ENCODE measurements at places on chromosomes 3 and 15.
A peak's percentile ranks its signal among the peaks of the same experiment; 100 is the strongest.

DNA sequence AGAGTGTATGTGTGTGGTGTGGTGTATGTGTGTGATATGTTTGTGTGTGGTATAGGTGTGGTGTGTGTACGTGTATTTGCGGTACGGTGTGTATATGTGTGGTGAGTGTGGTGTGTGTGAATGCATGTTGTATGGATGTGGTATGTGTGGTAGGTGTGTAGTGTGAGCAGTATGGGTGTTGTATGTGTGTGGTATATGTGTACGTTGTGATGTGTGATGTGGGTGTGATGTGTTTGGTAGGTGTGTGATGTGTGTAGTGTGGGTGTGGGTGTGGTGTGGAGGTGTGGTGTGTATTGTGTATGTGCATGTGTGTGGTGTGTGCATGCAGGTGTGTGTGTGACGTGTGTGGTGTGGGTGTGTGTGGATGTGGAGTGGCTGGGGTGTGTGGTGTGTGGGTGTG is 58.7 kb downstream of the EFCAB12 start:
- DNase-seq, result no peak
- no peak overlapping the region for H3K4me3 ChIP-seq
- no peaks in the 10 kb centered on the region for H3K27me3 ChIP-seq

DNA sequence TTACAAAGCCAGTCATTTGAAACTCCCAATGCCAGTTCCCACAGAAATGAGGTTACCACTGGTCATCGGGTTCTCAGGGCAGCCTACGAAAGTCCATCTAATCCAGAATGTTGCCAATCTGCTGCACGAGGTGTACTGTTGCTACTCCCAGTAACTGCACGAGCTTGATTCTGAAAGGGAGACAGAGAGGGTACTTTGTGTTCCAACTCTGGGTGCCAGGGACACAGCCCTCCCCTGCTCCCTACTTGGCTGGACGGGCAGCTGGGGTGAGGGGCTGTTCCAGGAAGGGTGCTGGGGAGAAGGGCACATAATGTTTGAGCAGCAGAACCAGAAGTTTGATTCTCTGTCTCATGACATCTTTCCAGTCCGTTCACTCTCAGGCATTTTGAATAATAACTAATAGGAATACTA is 27.1 kb upstream of the OSBPL11 start:
- no peaks in the 10 kb centered on the region for H3K27me3 ChIP-seq
- H3K4me1 ChIP-seq, result peaks cover 5% of the 10 kb centered on the region
- H3K4me3 ChIP-seq, result no peak overlapping the region

DNA sequence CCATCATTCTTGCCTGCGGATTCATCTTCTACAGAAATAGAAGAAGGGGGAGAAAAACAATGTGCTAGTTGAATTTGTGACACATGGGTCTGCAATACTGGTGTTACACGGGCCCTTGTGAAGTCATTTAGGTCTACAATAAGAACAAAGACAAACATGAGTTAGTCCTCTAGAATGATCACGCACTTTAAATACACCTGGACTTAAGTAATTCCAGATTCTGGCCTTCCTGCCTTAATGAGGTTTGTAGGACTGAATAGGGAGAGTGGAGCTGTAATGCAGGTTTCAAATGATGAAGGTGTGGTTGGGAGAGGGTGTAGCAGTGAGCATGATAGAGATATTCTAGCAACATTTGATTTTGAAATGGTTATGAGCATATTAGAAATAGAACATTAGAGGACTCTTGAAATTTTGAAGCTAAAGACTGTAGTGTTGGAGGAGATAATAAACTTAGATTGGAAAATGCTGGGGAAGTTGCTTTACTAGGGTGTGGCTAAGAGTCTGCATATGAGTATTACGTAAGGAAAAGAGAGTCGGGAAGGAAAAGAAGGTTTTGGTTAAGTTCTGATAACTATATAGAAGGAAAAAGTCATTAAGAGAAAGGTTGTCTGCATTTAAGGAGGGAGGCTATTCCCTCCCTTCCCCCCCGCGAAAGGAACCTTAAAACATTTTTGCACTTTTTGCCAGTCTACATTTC is 606 bp downstream of the EIF2A start:
- no peaks in the 10 kb centered on the region for H3K27me3 ChIP-seq
- peak overlapping the region; percentile 95 for H3K27ac ChIP-seq
- H3K4me1 ChIP-seq, result peaks cover 4% of the 10 kb centered on the region
- no peak for DNase-seq
- H3K4me3 ChIP-seq, result peak overlapping the region; percentile 91

DNA sequence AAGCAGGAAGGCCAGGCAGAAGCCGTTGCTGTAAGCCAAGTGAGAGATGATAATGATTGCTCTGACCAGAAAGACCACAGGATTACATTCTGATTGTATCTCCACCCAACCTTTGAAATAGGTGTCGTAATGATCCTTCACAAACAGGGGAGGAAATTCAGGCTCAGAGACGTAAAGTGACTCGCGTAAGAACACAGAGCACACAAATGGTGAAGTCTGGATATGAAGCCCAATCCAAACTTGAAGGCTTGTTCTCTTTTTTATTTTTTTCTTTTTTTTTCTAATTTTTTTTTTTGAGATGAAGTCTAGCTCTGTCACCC is 25.3 kb upstream of the PIAS1 start:
- no peak overlapping the region for H3K4me3 ChIP-seq
- H3K36me3 ChIP-seq, result no peaks in the 10 kb centered on the region
- H3K4me1 ChIP-seq, result no peaks in the 10 kb centered on the region
- no peak overlapping the region for H3K27ac ChIP-seq
- H3K27me3 ChIP-seq, result no peaks in the 10 kb centered on the region
- DNase-seq, result no peak

DNA sequence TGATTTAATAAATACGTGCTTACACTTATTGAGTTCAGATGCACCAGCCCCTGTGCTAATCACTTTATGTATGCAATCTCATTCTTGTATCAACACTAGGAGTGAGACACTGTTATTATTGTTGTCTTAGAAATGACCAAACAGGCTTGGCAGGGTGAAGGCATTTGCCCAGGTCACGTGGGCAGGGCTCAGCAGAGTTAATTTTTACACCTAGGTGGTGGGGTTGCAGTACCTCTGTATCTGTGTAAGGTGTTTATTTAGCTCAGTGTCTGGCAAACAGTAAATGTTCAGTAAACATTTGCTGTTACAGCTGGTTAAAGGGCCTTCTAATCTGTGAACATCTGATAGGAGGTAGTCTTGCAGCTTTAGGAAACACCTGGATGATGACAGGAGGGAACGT is 200.0 kb downstream of the CACNA2D3 start:
- H3K27me3 ChIP-seq, result no peaks in the 10 kb centered on the region
- H3K36me3 ChIP-seq, result no peaks in the 10 kb centered on the region
- no peaks in the 10 kb centered on the region for H3K4me1 ChIP-seq
- no peak overlapping the region for H3K4me3 ChIP-seq
- peak; percentile 5 for DNase-seq

- H3K27me3 ChIP-seq, result no peaks in the 10 kb centered on the region
- H3K27ac ChIP-seq, result no peak overlapping the region
- H3K36me3 ChIP-seq, result no peaks in the 10 kb centered on the region
- no peak overlapping the region for H3K4me3 ChIP-seq
- H3K4me1 ChIP-seq, result no peaks in the 10 kb centered on the region
Measured at GRCh38 chr3:61996366-61996765, 377.0 kb downstream of the FEZF2 start.

- no peaks in the 10 kb centered on the region for H3K36me3 ChIP-seq
- H3K4me1 ChIP-seq, result no peaks in the 10 kb centered on the region
- H3K27ac ChIP-seq, result peak within 1 kb of the TSS; percentile 80
- peak within 1 kb of the TSS; percentile 53 for H3K4me3 ChIP-seq
Measured at GRCh38 chr3:123448536-123449101, at the start of gene ADCY5. TSS of gene ADCY5 (minus strand) at chr3:123449090. CDS start at chr3:123448545, 545 bp downstream.

DNA sequence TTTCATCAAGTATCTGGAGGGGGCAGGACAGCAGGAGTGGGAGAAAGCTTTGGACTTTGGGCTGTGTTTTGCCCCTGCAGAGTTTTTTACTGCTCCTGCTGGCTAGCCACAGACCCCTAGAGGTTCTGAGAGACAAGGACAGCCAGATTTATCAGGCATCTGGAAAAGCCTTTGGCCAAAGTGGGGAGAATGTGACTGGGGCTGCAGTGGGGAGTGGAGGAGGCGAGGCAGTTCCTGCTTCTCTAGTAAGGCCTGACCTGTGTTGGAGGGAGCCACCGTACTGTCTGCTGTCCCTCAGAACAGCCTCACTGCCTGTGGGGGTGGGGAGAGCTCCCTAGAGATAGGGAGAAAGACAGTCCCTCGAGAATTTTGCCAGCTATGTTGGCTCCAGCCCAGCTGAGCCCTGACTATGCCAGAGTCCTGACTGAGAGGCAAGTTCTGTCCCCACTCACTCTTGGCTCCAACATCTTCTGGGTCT is 2.2 kb downstream of the ALPK3 start:
- H3K4me3 ChIP-seq, result no peak overlapping the region
- peak overlapping the region; percentile 55 for H3K27ac ChIP-seq
- no peak for DNase-seq
- H3K4me1 ChIP-seq, result peaks cover 8% of the 10 kb centered on the region
- H3K27me3 ChIP-seq, result no peaks in the 10 kb centered on the region

DNA sequence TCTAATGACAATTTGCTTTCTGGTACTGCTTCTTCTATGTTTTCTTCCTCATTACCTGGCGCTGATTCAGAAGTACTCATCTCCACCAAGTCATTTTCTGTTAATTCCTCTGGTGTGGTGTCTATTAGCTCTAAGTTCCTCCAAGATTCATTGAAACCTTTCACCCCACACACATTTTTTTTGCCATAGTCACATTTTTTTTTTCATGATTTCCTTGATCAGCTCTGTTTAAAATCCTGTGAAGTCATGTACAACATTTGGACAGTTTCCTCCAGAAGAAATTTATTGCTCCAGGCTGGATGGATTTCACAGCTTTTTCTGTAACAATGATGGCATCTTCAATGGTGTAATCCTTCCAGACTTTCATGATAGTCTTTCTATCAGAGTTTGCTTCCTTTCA is 243.2 kb upstream of the VEPH1 start:
- H3K27me3 ChIP-seq, result no peaks in the 10 kb centered on the region
- H3K4me3 ChIP-seq, result no peak overlapping the region
- no peak for DNase-seq

DNA sequence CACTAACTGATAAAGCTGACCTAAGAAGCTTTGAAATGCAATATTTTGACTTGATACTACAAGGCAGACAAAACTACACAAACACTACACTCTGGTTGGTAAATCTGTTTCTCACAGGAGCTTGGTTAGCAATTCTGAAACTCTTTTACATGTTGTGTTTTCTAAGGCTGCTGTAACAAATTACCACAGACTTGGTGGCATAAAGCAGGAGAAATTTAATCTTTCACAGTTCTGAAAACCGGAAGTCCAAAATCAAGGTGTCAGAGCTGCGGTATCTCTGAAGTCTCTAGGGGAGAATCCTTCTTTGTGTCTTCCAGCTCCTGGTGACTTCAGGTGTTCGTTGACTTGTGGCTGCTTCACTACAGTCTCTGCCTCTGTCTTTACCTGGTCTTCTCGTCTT is 12.9 kb upstream of the PFN2 start:
- H3K27ac ChIP-seq, result no peak overlapping the region
- no peaks in the 10 kb centered on the region for H3K36me3 ChIP-seq
- no peaks in the 10 kb centered on the region for H3K4me1 ChIP-seq
- no peak overlapping the region for H3K4me3 ChIP-seq

GRCh38 chr3:8183627-8184026 is 318.0 kb upstream of the LMCD1 start:
- H3K27me3 ChIP-seq, result no peaks in the 10 kb centered on the region
- H3K27ac ChIP-seq, result no peak overlapping the region

DNA sequence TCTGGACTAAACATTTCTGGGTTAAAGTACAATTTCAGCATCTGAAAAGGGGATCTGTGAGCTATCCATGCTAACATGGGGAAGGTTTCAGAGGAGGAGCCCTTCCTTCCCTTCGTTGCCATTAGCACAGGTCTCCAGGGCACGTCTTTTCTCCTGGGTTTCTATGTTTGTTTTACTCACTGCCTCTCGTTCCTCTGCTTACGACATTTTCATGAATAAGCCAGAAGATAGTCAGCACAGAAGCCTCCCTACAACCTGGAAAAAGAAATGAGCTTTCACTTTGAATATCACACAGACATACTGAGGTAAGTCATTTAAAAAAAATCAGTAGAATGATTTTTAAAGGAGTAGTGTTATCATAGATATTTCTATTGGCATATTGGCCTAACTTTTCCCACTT is 117.2 kb upstream of the KCNMB2 start:
- no peaks in the 10 kb centered on the region for H3K36me3 ChIP-seq
- H3K4me1 ChIP-seq, result no peaks in the 10 kb centered on the region
- DNase-seq, result no peak
- H3K27me3 ChIP-seq, result no peaks in the 10 kb centered on the region
- no peak overlapping the region for H3K4me3 ChIP-seq

GRCh38 chr3:37145611-37146010 is 28.8 kb downstream of the LRRFIP2 start:
- no peaks in the 10 kb centered on the region for H3K36me3 ChIP-seq
- no peak overlapping the region for H3K4me3 ChIP-seq
- no peaks in the 10 kb centered on the region for H3K27me3 ChIP-seq
- H3K27ac ChIP-seq, result peak overlapping the region; percentile 71
- no peak for DNase-seq

GRCh38 chr3:125045965-125046364 is 9.8 kb downstream of the HEG1 start:
- no peaks in the 10 kb centered on the region for H3K36me3 ChIP-seq
- H3K27ac ChIP-seq, result no peak overlapping the region
- peaks cover 10% of the 10 kb centered on the region for H3K4me1 ChIP-seq
- H3K27me3 ChIP-seq, result no peaks in the 10 kb centered on the region
- no peak for DNase-seq
- H3K4me3 ChIP-seq, result no peak overlapping the region

DNA sequence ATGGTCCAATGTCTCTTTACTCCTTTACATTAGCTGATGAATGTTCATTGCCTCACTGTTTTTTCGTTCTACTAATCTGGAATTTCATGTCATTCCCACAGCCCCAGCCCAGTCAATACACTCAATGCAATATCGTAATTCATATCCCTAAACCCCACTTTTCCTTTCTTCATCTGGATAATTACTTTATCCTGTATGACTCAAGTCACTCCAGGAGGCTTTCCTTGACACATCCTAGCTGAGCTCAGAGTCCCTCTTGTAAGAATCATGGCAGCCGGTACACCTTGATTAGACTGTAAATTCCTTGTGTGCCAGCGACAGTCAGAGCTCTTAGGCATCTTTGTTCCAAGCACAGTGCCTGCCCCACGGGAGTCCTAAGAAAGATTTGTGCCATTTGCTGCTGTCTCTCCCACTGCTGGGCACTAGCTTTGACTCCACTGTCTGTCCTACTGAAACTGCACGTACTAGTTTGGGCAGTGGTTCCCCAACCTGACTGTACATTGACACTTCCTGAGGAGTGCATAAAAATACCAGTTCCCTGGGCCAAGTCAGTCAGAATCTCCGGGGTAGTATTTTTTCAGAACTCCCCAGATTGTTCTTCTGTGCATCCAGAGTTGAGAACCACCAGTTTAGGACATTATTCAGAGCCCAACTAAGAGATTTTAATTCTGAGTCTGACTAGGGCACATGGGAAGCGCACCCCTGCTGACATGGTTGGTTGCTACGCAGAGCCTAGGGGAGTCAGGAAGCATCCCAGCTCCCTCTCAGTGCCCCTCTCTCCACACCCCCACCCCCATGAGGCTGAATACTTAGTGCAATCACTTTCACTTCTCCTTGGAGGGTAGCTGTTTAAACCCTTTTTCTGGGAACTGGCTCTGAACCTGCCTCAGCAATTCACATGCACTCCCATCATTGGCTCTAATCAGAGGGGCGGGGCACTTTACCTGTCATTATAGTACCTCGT is 19.5 kb upstream of the C3orf70 start:
- DNase-seq, result no peak
- no peaks in the 10 kb centered on the region for H3K36me3 ChIP-seq
- H3K4me3 ChIP-seq, result no peak overlapping the region
- no peak overlapping the region for H3K27ac ChIP-seq
